ENCODE measurements at places on chromosomes 16 and 17.

GRCh38 chr17:83062818-83063671 is 16.4 kb upstream of the METRNL start:
- DNase-seq: no peak

- DNase-seq: no peak
Measured at GRCh38 chr16:19166500-19166899, 1.5 kb upstream of the SYT17 start.

GRCh38 chr17:67376415-67376736 is 705 bp upstream of the PITPNC1 start:
- no peak for DNase-seq

DNA sequence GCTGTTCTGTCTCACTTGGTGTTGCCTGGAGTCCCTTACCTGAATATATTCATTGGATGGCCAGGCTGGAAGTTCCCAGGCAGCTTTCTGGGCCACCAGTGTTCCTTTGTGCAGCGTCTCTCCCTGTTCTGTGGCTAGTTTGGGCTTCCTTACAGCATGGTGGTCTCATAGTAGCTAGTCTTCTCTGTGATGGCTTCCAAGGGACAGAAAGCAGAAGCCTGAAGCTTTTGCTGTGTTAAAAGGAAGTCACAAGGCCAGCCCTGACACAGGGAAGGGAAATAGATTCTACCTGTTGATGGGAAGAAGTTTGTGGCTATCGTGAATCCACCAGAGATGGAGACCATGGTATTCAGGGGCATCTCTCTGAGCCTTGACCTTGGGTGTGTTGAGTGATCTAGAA is 34.6 kb downstream of the PLCG2 start:
- no peak for DNase-seq

GRCh38 chr17:62824290-62825131 is 16.4 kb upstream of the MARCHF10 start:
- DNase-seq: no peak

DNA sequence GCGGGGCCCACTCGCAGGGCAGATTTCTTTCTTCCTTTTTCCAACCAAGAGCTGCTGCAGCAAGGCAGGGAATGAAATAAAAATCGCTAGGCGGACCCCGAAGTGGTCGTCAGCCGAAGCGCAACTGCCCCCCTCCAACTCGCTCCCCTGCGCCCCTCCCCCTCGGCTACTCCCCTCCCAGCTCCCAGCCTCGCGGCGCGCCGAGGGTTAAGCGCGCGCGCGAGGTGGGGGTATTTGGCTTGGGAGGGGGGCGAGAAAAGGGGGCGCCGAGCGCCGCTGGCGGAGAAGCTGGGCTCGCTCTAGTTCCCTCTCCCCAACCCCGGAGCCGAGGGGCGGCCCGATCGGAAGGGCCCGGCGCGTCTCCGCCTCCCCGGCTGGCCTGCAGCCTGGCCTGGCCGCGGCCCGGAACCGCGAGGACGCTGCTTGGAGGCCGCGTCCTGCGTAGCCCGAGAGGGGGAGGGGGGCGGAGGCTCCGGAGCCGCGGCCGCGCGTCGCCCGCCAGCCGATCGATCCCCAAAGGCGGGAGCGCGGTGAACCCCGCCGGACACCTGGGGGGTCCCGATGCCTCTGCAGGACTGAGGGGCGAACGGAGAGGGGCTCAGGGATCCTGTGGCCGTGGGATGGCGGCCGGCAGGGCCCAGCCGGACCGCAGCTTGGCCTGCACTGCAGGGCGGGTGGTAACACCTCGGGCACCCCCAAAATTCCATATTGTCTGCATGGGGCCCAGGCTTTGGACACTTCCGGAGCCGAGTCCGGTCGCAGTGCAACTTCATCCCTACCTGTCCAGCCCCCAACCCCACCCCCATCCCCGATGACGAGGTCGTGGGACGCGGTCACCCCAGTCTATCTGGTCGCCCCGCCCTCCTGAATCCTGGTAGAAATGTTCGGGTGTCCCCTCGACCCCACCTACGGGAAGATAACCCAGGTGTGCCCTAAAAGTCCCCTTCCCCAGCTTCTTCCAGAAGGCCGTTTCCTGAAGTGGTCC is 4.9 kb upstream of the CBX4 start:
- DNase-seq: no peak

GRCh38 chr17:66647391-66647983 is 187.4 kb upstream of the CACNG5 start:
- DNase-seq: no peak

DNA sequence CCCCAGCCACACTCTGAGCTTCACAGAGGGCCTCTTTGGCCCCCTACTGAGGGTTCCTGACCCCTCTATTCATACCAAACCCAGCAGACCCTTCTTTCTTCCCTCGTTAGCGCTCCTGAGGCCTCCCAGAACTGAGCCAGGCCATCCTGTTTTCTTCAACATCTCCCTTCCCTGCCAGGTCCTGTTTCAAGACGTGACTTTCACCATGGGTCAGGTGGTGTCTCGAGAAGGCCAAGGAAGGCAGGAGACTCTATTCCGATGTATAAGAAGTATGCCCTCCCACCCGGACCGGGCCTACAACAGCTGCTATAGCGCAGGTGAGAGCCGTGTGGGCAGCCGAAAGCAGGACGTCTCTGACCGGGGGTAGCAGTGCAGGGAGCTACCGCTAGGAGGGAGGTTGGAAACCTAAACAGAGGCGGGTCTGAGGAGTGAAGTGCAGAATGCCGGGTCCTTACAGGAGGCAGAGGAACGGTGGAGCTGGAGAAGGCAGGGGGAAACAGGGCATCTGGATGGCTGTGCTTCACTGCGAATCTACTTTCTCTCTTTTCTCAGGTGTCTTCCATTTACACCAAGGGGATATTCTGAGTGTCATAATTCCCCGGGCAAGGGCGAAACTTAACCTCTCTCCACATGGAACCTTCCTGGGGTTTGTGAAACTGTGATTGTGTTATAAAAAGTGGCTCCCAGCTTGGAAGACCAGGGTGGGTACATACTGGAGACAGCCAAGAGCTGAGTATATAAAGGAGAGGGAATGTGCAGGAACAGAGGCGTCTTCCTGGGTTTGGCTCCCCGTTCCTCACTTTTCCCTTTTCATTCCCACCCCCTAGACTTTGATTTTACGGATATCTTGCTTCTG is 1.3 kb upstream of the SENP3 start:
- no peak for DNase-seq

DNA sequence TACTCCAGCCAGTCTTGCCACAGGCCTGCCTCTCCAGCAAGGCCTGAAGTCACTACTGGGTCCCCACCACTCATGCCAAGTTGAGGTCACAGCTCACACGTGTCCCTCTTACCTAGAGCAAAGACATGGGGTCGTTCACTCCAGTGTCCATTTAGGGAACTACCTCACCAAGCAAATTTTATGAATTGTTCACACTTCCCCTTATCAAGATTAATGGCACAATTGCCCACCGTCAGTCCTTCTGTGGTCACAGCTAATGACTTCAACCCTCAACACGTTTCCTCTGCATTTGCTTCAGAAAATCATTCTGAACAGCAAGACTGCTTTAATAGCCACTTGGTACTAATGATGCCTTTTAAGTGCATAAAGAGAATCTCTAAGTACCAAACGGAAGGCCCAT is 14.6 kb downstream of the IRX6 start:
- no peak for DNase-seq

DNA sequence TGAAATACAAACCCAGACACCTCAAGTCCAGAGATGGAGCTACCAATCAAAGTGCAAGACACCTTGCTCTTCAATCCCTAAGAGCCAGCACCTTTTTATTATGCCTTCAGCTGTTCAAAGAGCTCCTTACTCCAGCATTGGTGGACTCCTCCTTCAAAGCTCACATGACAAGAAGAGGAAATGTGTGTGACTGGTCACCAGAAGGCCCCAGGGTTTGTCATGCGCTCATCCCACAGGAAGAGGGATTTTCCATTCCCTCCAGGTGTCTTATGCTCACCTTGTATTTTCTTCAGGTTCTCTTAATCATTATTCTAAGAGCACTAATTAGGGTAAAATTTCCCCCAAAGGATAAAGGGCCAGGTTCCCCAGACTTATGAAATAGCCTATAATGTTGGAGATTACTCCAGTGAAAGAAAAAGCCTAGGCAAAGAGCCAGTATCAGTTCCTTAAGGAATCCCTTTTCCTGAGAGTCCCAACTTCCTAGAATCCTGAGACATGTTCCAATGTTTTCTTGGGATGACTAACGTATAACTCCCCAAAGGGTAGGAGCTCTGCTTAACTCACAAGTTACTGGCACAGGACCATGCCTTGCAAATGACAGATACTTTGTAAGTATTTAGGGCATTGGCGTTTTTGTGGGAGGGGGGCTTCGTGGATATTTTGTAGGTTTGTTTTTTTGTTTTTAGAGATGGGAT is 56.9 kb upstream of the SOX9 start:
- DNase-seq: no peak

DNA sequence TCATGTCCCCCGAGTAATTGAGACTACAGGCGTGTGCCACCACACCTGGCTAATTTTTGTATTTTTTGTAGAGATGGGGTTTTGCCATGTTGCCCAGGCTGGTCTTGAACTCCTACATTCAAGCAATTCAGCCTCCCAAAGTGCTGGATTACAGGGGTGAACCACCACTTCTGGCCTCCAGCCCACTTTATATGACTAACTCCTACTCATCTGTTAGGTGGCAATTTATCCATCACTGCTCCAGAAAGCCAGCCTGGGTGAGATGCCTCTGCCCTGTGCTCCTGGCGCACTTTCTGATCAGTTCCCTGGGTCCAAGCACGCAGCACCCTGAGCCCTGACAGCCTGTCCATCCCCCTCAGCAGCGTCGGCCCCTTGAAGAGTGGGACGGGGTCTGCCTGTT is 29.4 kb downstream of the ADAM11 start:
- no peak for DNase-seq

DNA sequence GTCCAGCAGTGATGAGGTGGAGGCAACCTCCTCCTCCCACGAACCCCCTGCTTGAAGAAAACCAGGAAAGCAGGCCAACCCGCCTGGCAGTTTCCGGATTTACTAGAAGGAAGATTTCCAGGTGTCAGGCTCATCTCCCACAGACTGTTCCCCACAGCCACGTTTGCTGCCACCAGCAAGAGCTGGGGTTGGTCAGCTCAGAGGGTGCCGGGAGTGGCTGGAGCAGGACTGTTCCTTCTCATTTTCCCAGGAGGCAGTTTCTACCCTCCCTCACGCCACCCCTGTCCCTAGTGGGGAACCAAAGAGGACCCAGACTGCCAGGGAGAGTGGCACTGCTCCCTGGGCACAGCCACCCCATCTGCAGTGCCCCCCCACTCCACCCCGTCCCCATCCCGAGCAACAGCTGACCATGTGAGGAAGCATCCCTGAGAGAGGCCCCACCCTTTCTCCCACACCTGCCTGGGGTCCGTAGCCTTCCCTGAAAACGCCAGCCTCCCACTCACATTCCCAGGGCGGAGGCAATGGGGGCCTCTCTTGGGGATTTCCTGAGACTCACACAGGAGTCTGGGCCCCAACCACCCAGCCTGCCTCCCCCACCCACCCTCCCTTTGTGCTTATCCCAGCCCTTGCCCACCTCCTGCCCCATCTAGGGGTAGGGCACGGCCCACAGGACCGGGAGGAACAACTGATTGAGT is 5.9 kb downstream of the KRT17 start:
- no peak for DNase-seq

GRCh38 chr16:62974424-62974823 is 938.2 kb upstream of the CDH8 start:
- DNase-seq: no peak

DNA sequence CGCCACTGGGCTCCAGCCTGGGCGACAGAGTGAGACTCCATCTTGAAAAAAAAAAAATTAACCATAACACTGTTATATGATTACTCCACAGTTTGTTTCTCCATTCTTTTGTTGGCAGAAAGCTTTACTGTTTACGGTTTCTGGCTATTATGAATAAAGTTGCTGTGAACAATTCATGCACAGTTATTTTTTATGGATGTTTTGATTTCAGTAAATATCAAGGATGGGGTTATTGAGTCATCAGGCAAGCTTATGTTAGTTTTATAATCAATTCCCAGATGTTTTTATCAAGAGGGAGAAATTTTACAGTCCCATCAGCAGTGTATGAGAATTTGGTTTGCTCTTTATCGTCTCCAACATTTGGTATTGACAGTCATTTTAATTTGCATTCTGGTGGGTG is 67.9 kb downstream of the TAOK1 start:
- no peak for DNase-seq

GRCh38 chr16:50367777-50368409 is 895 bp downstream of the BRD7 start:
- DNase-seq: no peak

DNA sequence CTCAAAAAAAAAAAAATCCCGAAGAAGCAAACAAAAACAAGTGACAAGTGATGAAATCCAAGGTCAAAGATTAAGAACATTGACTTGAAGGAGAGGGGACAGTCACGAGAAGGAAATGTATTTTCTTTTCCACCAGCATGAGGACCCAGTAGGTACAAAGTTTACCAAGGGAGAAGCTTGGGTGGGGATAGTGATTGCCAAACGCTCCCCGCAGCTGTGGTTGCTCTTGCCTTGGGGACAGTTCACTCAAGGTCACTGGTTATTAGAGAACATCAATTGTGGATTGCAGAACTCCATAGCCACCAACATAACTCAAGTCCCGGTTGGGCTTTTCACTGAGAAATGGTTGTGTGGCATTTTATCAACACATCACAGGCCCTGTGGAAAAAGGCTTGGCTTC is 27.0 kb downstream of the RSL1D1 start:
- DNase-seq: no peak

GRCh38 chr17:75295201-75296158 is 6.2 kb upstream of the SLC25A19 start:
- no peak for DNase-seq

DNA sequence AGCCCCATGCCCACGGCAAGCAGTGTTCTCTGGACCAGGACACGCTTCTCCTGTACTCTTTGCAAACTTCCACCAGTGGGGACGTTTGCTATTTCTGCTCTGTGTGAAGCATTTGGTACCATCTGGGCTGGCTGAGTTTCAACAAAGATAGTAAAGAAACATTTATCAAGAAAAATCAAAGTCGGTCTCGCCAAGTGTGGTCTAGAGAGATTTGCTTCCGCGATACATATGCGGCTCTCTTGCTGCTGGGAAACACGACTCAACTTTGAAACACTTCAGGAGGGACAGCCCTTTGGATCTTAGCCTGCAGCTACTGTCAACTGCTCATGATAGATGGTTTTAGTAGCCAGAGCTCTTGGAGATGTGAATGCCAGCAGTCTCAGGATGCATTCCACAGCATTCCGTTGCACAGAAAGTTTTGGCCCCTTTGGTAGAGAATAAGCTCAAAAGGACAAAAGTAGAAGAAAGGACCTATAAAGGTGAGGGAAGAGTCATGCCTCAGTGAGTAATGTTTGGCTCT is 168.2 kb upstream of the CACNG3 start:
- no peak for DNase-seq

Measured in stimulated activated CD8-positive, alpha-beta memory T cell treated with anti-CD3 and anti-CD28 coated beads, Interleukin-15, amount 100 ng/mL, for 4 hours (primary cell).